ENCODE measurements at places on chromosomes 7 and 10.

DNA sequence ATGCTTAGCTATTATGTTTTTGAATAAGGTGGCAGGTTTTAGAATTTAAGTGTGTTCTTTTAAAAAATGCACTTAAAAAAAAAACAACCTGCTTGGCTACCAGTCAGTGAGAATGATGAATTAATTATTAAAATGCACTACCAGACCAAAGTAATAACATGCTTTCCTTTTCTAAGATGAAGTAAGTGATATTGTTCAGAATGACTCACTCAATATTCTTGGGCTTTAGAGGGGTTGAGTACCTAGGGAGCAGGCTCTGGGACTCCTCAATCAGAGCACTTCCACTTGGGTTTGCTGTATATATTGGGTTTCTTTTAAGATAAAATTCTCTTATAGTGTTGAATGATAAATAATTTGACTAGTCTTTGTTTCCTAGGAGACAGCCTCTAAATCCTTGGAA lies 8.6 kb downstream of the STAM start:
- DNase-seq, result no peak

- DNase-seq, result no peak
Observed at GRCh38 chr10:47266602-47267001, 33.4 kb upstream of the GDF10 start.

GRCh38 chr10:31982111-31982510 lies 53.5 kb upstream of the ARHGAP12 start:
- DNase-seq, result no peak

GRCh38 chr10:132320654-132321469 lies 11.1 kb upstream of the LRRC27 start:
- DNase-seq, result no peak

DNA sequence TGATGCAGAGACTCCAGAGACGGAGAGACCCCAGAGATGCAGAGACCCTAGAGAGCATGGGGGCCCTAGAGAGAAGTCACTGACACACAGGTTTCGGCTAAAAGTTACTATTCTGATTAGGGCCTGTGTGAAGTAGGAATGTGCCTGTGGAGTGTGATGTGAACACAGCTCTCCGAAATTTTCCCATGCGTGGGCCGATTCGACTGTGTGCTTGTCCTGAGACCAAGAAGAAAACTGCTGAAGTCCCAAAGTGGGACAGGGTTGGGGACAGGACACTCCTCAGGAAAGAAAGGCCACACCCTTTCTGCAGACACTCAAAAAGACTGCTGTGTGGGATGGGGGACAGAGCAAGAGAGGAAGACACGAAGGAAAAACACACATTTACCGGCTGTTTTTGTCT lies 533.5 kb downstream of the PTPRN2 start:
- DNase-seq, result no peak

DNA sequence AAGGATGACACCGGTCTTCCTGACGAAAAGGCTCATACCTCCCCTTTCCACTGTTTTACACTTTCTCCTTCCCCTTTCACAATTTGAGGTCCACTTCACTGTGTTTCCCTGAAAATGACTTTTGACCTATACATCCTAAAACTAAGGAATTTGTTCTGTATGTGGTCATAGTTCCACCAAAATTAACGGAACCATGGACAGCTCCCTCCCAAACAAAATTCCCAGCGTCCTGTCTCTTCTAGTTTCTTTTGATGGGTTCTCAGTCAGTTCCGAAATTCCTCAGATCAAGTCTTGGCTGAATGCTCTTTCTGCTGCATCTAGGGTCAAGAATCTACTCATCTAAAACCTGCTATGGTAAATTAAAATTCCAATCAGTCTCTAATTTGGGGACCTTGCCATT lies 1191.9 kb downstream of the CNTNAP2 start:
- DNase-seq, result no peak

DNA sequence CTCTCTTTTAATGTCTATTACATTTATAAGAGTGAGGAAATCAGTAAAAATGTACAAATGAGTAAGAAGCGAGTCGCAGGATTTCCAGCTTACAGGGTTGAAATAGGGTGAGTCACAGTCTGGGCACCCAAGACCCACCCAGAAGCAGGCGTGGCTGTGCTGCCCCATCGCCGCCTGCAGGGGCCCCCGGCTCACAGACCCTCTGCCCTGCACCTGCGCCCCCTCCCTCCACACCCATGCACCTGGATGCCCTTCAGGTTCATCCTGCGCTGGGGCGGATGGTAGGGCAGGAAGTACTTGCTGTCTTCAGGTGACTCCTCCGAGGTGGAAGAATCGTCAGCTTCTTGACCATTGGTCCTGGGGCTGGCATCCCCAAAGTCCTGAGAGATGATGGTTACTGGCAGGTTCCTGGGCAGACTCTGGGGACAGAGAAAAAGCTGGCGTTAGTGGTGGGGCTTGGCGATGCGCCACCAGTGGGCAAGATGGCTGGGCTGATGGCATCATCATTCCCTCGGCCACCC lies 90.2 kb upstream of the GNA12 start:
- no peak for DNase-seq

DNA sequence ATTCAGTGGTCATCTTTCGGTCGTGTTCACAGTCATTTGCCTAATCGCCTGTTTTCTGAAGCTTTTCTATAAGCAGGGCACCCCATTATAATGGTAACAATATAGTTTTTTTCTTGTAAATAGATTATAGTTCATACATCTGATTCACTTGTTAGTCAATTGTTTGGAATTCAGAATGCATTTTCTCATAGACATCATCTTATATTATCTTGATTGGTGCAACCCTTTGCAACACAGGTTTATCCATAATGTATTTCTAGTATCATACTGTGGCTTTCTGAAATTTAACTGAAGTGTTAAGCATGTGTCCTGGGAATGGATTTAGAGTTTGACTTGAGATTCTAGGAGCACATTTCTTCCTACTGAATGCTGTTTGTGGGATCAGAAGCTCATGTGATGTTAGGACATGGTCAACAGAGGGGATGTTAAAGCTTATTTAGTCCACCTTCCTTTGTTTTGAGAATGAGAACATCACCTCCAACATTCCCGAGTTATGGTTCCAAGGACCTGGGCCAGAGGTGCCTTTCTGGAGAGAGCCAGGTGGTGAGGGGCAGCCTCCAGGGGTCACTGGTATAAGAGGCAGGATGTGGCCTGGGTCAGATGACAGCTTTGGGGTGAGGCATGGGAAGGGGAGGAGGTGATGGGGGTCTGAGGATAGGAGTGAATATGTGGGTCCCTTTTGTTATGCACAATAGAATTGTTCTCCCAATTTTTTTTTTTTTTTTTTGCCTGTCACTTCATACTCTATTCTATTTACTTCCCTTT lies 415.6 kb downstream of the EXOC4 start:
- DNase-seq, result no peak

DNA sequence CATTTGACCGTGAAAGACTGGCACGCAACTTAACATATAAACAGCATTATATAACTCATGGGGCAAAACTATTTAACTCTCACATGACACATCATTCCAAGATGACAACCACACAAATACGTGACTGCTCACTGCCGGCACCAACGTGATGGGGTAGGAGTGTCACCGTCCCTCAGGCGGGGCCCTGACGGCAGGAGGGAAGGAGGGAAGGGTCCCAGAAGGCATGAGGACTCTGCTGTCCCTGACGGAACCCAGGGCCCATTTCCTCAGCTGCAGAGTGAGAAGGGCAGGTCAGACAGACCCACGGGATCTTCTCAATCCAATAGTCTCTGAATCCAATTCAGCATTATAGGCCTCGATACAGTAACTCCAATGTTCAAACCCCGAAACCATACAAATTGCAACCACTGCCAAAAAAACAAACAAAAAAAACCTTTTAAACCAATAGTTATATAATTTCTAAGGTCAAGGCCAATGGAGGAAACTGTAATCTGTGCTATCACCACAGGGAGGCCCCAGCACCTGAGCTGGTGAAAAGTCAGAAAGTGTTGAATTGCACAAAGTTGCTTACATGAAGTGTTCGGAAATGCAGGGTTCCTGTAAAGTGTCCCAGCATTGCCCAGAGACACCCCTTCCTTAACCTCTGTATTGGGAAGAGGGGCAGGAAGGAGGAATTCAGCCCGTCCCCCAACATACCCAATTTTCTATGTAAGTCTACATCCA lies 137.4 kb downstream of the TNS3 start:
- no peak for DNase-seq

- no peak for DNase-seq
Observed at GRCh38 chr10:32946108-32946507, 11.9 kb downstream of the ITGB1 start.

DNA sequence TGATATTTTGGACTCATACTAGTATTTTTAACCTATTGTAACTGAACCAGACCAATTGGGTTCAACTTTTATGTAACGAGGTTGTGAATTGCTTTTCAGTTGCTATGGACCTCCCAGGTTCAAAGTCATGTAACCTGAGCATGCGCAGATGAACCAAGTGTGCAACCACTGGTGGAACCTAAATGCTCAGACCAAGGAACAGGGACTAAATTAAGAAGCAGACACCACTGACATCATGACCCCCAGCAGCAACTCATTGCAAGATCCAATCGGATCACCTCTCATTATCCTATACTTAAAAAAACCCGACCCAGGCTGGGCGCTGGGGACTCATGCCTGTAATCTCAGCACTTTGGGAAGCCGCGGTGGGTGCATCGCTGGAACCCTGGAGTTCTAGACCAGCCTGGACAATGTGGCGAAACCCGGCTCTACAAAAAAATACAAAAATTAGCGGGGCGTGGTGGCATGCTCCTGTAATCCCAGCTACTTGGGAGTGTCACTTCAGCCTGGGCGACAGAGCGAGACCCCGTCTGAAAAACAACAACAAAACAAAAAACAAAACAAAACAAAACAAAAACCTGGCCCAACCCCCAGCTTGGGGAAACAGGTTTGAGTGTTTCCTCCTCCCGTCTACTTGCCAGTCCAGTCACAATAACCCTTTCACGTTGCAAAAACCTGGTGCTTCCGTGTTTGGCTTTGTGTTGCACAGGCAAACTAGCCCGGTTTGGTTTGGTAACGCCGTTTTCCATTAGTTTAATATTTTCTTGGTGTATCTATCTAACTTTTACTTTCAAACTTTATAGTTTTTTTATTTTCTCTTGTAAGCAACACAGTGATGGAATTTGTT lies 11.3 kb upstream of the ZNF518A start:
- DNase-seq, result no peak

- DNase-seq, result no peak
Observed at GRCh38 chr7:93359520-93360198, 127.5 kb downstream of the VPS50 start.

GRCh38 chr7:19989906-19990305 lies 216.5 kb upstream of the TMEM196 start:
- DNase-seq, result no peak

GRCh38 chr10:102409604-102410428 lies 8.8 kb downstream of the PSD start:
- DNase-seq, result no peak

DNA sequence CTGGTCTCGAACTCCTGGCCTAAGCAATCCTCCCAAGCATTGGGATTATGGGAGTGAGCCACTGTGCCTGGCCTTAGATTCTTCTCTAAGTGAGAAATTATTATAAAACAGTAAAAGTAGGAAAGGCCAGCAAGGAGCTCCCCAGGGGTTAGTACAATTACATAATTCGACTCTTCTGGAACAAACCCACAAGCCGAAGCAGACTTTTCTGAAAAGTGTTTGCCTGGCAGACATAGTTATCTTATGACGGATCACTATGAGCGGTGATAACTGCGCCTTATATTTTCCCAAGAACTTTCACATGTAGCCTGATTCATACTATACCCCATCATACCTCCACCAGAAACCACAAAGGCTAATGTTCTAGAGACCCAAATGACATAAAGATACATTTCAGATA lies 30.2 kb upstream of the SH3PXD2A start:
- DNase-seq, result no peak

- DNase-seq, result peak; percentile 41
Observed at GRCh38 chr10:1408651-1409367, 328.5 kb downstream of the ADARB2 start.

DNA sequence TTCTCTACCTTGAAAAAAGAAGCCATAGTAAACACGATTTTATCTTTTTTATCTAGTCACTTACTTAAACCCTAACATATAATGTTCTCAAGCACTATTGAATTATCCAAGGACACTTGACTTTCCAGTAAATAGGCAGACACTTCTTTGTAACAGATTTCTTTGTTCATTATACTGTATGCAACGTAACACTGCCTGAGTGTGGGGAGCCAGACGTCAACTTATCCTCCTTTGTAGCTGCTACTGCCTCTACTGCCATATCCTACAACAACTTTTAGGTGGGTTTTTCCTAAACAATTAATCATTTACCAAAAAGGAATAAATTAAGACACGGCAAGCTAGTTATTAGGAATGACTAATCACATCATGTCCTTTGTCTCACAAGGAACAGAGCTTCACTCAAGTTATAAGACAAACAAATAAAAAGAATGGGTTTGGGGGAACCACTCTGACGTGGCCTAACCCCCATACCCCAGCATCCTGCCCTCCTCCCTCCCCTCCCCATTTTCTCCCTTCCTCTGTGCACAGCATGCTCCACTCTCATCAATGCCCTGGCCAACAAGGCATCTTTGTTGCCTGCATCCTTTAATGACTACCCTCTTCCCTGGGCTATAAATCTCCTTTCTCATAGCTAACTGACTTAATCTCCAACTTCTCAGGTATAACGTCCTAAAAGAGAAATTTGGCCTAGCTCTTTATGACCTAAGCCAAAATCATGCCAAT lies 43.3 kb downstream of the DOCK4 start:
- no peak for DNase-seq

GRCh38 chr10:34580643-34581042 lies 234.5 kb downstream of the PARD3 start:
- DNase-seq, result no peak

GRCh38 chr7:90409667-90410066 lies 6.4 kb downstream of the CLDN12 start:
- no peak for DNase-seq

- no peak for DNase-seq
Observed at GRCh38 chr10:79170226-79170752, 101.5 kb downstream of the ZMIZ1 start.

GRCh38 chr7:77537136-77537777 lies at the start of gene PTPN12:
PTPN12 (plus strand) TSS chr7:77537295; CDS start chr7:77537547, 252 bp downstream.
- peak; percentile 47 for DNase-seq

DNA sequence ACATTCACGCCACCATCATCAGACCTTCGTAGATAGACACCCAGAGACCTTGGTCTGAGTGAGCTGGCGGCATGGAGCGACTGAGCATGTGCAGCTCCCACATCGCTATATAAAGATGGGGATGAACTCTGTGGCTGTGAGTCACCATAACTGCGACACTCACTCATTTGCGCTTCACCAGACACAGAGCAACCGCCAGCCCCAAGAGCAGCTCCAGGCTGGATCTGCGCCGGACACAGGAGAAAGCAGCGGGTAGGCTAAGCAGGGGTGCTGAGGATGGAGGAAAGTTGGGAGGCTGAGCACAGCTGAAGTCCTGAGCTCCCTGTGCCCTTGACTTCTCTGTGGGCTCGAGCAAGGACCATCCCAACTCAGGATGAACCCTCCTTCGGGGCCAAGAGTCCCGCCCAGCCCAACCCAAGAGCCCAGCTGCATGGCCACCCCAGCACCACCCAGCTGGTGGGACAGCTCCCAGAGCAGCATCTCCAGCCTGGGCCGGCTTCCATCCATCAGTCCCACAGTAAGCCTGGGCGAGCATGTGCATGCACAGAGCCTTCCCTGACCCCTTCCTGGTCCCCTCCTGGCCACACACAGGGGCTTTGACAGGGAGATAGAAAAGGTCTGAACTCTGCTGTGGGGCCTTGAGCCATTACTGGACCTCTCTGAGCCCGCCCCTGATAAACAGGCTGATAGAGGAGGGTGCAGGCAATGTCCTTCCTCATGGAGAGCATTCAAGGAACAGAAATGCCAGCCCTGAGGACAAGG lies at the start of gene OPN4:
TSS of gene OPN4 (plus strand) at position 137 of the 762 bp plus-strand sequence. CDS start at position 374, 237 bp downstream.
- no peak for DNase-seq
